ENCODE measurements at places on chromosomes 3 and 15. TPM values are rescaled to one million over a fixed set of nuclear protein-coding genes. Genes with fewer than 3 reads are reported as not detected.

DNA sequence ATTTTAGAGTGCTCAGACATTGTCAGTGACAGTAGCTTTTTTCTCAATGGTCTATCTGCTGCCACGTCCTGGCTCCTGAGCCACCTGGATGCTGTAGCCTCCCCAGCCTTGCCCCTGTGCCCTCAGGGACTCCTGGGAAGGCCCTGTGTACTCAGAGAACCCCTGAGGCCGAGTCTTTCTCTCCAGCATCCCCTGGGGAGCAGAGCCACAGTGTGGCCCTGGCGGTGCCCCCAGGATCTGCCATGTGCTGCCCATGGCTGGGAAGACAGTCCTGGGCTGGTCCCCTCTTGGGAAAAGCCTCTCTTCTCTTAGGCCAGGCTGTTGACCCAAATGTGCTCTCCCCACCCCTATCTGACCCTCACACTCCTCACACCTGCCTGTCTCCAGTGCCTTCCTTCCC is 5.0 kb downstream of the MYD88 start:
- no peak for DNase-seq
- no peaks in the 10 kb centered on the region for H3K27me3 ChIP-seq
- no peak overlapping the region for H3K4me3 ChIP-seq
- peaks cover 9% of the 10 kb centered on the region for H3K36me3 ChIP-seq
- H3K4me1 ChIP-seq = peaks cover 18% of the 10 kb centered on the region

DNA sequence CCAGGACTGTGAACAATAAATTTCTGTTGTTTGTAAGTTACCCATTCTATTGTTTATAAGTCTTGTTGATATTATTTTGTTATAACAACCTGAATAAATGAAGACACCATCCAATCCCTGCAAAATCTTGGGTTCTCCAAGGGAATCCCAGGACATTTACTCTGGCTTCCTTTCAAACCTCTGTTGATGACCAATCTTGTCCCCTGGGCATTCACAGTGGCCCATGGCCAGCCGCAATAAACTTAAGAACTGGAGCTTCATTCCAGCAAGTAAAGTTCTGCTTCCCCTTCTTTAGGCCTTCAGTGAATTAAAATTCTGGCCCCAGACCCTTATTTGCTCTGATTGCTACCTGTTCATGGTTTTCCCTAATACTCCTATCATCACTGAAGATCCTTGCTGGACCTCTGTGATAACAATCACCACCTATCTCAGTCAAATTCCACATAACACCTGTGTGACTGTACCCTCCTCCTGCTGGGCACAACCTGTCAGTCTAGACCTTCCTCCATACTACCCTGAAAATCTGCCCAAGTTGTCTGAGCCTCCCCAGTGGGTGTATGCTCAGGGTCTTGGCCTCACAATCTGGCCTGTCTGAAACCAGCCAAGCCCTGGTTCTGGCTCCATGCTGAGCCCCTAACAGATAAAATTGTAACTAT is 153.1 kb downstream of the SEMA6D start:
- no peak overlapping the region for H3K4me3 ChIP-seq
- H3K27ac ChIP-seq = no peak overlapping the region
- DNase-seq = no peak
- no peaks in the 10 kb centered on the region for H3K36me3 ChIP-seq
- no peaks in the 10 kb centered on the region for H3K4me1 ChIP-seq

The SMAD6 gene
- 0.04 TPM for total RNA-seq

DNA sequence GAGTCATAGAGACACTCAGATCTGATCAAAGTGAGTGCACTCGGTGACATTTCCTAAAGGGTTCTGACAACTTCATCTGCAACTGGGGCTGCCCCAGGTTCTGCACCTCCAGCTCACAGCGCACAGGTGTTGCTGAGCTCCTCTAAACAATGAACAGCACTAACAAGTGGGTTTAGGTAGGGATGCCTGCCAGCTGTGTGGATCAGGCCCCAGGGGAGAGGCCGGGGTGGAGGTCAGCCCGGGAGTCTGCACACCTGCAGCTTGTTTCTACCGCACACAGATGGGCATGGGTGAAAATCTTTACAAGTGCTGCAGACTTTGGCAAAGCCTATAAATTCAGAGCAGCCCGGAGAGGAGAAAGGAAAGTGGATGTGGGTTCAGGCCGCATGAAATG is 355 bp downstream of the FBXW12 start:
- no peaks in the 10 kb centered on the region for H3K4me1 ChIP-seq
- H3K27me3 ChIP-seq = no peaks in the 10 kb centered on the region
- no peak overlapping the region for H3K4me3 ChIP-seq
- H3K27ac ChIP-seq = no peak overlapping the region
- H3K36me3 ChIP-seq = no peaks in the 10 kb centered on the region

GRCh38 chr15:27672537-27672936 is 426.6 kb downstream of the OCA2 start:
- H3K36me3 ChIP-seq = no peaks in the 10 kb centered on the region
- no peak overlapping the region for H3K27ac ChIP-seq
- no peak for DNase-seq

The RTP4 gene
- total RNA-seq = 2.4 TPM

- H3K27me3 ChIP-seq = no peaks in the 10 kb centered on the region
- H3K4me3 ChIP-seq = no peak overlapping the region
- H3K36me3 ChIP-seq = no peaks in the 10 kb centered on the region
- H3K27ac ChIP-seq = no peak overlapping the region
- DNase-seq = no peak
- no peaks in the 10 kb centered on the region for H3K4me1 ChIP-seq
Observed at GRCh38 chr3:48218537-48218936, 4.8 kb upstream of the CAMP start.

GRCh38 chr15:54026258-54026657 is 48.0 kb downstream of the UNC13C start:
- no peak overlapping the region for H3K4me3 ChIP-seq
- H3K27ac ChIP-seq = no peak overlapping the region
- no peaks in the 10 kb centered on the region for H3K36me3 ChIP-seq
- H3K4me1 ChIP-seq = no peaks in the 10 kb centered on the region
- DNase-seq = no peak
- H3K27me3 ChIP-seq = no peaks in the 10 kb centered on the region

DNA sequence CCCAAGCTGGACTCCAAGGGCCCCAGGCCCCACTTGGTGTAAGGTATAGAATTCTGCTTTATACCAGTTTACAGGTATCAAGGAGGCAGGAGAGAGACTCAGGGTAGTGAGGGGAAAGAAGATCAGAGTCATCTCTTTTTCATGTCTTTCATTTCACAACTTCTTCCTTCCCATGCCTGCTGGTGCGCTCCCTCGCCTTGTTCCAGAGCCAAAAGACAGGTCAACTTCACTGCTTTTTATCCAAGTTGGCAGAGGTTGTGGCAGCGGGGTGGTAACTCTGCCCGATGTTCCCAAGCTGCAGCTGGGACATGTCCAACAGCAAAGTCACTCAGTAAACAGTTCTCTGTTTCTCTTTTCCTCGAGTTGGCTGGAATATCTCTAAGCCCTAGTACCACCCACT is 86.3 kb upstream of the TCF12 start:
- no peaks in the 10 kb centered on the region for H3K36me3 ChIP-seq
- H3K27me3 ChIP-seq = no peaks in the 10 kb centered on the region
- no peaks in the 10 kb centered on the region for H3K4me1 ChIP-seq
- H3K4me3 ChIP-seq = no peak overlapping the region
- H3K27ac ChIP-seq = no peak overlapping the region
- DNase-seq = no peak

The RASL12 gene
- not detected for total RNA-seq

DNA sequence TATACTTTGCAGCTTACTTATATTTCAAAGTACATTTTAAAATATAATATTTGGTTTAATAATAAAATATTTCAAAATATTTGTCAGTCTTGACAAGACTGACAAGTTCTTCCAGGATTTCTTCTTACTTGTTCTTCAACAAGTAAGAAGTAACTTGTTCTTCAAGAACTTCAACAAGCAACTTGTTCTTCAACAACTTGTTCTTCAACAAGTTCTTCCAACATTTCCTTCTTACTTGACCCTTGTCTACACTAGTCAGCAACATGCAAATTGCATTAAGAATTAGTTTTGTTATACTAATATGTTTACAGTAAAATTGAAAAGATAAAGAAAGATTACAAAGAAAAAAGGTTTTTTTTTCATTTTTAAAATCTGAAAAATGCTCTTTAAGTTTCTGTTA is 731.7 kb downstream of the NSUN3 start:
- H3K4me3 ChIP-seq = no peak overlapping the region
- H3K27ac ChIP-seq = no peak overlapping the region
- no peaks in the 10 kb centered on the region for H3K27me3 ChIP-seq

- no peaks in the 10 kb centered on the region for H3K36me3 ChIP-seq
- H3K27me3 ChIP-seq = no peaks in the 10 kb centered on the region
- no peak overlapping the region for H3K4me3 ChIP-seq
Observed at GRCh38 chr15:73599934-73600333, 33.3 kb downstream of the NPTN start.

DNA sequence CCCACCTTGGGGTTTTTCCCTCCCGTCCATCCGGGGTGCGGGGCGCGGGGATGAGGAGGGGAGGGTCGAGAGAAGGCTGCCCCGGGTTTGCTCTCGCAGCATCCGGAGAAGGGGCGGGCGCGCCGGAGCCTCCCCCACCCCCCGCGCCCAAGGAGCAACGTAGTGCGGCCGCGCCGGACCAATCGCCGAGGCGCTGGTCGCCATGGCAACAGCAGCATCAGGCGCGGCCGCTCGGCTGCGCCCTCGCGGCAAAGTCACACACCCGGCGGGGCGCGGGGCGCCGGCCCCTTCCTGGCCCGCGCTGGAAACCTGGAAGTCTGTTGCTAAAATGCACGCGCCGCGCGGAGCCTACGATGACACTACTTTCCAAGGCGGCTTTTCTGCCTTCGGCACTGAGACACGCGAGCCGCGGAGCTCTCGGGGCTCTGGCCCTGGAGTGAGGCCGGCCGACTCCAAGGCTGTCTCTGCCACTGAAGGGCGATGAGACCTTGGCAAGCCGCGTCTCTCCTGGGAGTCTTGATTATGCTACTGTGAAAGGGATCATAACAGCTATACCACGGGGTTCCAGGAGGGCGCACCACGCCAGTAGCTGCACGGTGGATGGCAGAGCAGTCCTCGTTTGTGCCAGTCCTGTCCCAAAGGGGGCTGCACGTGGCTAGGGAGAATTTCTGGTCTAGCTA is at the start of gene IQSEC1:
Gene IQSEC1, minus strand, starts transcription at position 104 of the 680 bp plus-strand sequence. CDS start 415 bp downstream, outside the sequence.
- peak within 1 kb of the TSS; percentile 12 for H3K27ac ChIP-seq
- peak; percentile 88 for DNase-seq
- H3K27me3 ChIP-seq = peaks cover 17% of the 10 kb centered on the region
- H3K36me3 ChIP-seq = no peaks in the 10 kb centered on the region
- H3K4me3 ChIP-seq = peak within 1 kb of the TSS; percentile 52

- H3K27me3 ChIP-seq = no peaks in the 10 kb centered on the region
- H3K27ac ChIP-seq = no peak overlapping the region
- H3K4me3 ChIP-seq = no peak overlapping the region
Observed at GRCh38 chr3:16064642-16065414, 109.7 kb upstream of the GALNT15 start.

- H3K27me3 ChIP-seq = no peaks in the 10 kb centered on the region
- no peak overlapping the region for H3K4me3 ChIP-seq
- no peak for DNase-seq
- H3K36me3 ChIP-seq = no peaks in the 10 kb centered on the region
- no peak overlapping the region for H3K27ac ChIP-seq
Observed at GRCh38 chr3:99625237-99625622, 13.2 kb upstream of the COL8A1 start.
